ENCODE measurements at places on chromosomes 3 and 15.

DNA sequence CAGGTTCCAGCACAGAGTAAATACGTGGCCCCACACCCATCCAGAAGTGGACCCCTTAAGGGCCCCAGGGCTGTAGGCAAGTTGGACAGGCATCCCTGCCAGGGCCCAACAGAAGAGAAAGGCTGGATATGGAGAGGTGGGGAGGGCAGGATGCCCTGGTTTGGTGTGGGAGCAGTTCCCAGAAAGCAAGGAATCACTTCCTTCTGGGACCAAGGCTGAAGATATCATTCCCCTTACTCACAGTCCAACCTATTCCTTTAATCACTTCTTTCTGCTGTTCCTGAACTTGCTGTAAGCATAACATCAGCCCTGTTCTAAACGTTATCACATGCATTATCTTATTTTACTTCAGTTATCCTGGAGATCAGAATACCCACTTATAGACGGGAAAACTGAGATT lies 6.1 kb upstream of the MESP2 start:
- DNase-seq: no peak

DNA sequence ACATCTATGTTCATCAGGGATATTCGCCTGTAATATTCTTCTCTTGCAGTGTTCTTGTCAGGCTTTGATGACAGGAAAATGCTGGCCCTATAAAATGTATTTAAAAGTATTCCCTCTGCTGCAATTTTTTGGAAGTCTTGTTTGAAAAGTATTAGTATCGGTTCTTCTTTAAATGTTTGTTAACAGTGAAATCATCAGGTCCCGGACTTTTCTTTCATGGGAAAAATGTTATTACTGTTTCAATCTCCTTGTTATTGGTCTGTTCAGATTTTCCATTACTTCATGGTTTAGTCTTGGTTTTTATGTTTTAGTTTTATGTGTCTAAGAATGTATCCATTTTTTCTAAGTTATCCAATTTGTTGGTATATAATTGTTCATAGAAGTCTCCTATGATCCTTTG lies 225.6 kb downstream of the RBMS3 start:
- DNase-seq: no peak

GRCh38 chr3:138043266-138044029 lies 33.5 kb downstream of the CLDN18 start:
- no peak for DNase-seq

DNA sequence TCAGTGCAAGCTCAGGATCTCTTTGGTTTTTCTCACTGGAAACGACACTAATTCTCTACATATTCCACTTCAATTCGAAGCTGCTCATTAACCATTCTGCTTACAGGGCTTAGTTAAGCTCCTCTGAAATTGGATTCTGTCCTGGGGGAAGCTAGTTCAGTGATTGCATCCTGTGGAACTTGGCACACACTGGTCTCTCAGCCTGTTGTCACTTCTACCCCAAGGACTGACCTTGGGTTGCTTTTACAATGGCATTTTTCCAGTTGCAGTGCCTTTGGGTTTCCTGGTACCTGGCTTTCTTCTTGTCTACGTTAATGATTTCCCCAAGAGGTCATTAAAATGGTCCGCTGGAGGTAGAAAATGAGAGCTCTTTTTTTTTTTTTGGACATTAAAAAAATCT lies 33.3 kb upstream of the GABRB3 start:
- no peak for DNase-seq

DNA sequence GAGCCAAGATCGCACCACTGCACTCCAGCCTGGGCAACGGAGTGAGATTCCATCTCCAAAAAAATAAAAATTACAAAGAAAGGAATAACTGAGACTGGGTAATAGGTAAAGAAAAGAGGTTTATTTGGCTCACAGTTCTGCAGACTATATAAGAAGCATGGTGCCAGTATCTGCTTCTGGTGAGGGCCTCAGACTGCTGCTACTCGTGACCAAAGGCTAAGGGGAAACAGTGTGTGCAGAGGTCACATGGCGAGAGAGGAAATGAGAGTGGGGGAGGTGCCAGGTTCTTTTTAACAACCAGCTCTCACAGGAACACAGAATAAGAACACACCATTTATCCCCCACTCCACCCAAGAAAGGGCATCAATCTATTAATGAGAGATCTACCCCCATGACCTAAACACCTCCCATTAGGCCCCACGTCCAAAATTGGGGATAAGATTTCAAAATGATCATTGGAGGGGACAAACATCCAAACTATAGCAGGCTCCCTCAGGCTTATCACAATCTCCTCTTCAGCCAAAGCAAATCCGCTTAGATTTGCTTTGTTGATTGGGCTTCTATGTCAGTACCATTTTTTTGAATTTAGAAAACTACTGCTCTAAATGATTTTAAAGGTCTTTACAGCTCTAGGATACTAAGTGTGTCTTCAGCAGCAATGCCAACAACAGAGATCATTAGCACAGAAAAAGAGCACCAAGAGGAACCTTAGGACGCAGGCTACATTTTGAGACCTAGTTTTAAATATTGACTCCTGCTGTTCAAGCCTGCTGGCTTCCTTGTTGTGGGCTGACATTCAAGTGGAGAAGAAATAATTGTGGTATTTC lies 84.2 kb upstream of the TBL1XR1 start:
- DNase-seq: no peak

DNA sequence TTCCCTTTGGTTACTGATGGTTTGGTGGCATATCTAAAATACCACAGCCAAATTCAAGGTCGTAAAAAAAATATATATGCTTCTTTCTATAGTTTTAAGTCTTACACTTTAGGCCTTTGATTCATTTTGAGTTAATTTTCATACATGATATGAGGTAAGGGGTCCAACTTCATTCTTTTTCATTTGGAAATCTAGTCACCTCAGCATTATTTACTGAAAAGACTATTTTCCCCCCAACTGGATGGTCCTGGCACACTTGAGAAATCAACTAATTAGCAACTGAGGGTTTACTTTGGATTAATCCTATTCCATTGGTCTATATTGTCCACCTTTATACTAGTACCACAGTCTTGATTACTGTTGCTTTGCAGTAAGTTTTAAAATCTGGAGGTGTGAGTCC lies 26.2 kb downstream of the RHOA start:
- DNase-seq: no peak

- DNase-seq: peak; percentile 58
These were observed 36.6 kb upstream of the CD47 start for GRCh38 chr3:108127301-108127988.

DNA sequence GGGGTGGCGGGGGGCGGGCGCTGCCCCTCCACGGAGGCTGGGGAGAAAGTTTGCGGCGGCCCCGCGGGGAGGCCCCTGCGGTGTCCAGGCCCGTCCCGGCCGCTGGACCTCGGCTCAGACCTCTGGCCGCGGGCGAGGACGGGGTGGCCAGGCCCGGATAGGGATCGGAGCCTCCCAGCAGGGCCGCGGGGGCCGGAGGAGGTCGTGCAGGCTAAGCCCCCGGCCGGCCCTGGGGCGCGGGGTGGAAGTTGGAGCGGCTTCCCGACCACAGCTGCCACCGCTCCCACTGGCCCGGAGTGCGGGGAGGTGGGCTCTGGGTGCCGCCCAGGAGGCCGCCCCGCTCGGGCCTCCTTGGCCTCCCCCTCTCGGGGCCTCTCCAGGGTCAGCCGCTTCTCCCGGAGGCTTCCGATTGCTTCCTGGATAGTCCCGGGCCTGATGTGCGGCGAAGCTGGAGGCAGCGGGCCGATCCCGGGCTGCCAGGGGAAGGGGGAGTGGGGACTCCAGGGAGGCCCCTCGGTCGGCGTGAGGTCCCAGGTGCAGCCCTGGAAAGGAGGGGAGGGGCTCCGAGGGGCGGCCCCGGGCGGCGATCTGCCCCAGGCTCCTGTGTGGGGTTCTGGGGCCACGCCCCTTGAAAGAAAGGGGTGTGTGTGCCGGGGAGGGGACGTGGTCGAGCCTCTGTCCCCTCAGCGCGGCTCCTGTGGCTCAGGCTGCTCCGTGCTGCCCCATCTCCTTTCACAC lies 907 bp downstream of the PLXNA1 start:
- no peak for DNase-seq

- no peak for DNase-seq
These were observed 39.0 kb downstream of the U2SURP start for GRCh38 chr3:143040261-143040879.

DNA sequence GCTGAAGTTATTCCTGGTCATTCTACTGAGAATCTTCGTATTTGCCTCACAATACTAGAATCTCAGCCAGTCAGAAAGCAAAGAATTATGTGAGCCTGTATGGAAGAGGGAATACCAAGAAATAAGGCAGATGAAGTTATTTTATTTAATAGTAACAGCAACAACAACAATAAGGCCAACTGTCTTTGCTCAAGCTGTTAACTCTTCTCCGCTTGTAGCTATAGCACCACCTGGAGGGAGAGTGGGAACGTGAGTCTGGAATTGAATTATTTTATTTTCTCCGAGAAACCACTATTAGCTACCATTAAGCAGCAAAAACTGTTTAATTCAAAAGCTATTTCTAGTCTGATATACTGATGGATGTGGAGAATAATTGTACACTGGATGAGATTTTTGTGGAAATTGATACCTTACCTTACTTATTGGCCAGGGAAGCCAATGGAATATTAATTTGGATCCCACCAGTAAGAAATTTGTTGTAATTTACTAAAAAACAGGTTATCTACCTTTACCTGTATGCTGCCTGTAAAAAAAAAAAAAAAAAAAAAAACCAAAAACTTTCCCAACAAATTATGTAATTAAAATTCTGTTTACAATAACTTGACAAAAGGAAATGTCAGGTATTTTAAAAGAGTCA lies 50.1 kb downstream of the CALML4 start:
- DNase-seq: no peak

GRCh38 chr3:132083583-132084279 lies 48.9 kb upstream of the CPNE4 start:
- DNase-seq: no peak

- DNase-seq: no peak
These were observed 11.2 kb downstream of the TGM4 start for GRCh38 chr3:44885618-44886017.
